IMR-90 (cell line): ENCODE measurements at places on chromosomes 12 and 14.

DNA sequence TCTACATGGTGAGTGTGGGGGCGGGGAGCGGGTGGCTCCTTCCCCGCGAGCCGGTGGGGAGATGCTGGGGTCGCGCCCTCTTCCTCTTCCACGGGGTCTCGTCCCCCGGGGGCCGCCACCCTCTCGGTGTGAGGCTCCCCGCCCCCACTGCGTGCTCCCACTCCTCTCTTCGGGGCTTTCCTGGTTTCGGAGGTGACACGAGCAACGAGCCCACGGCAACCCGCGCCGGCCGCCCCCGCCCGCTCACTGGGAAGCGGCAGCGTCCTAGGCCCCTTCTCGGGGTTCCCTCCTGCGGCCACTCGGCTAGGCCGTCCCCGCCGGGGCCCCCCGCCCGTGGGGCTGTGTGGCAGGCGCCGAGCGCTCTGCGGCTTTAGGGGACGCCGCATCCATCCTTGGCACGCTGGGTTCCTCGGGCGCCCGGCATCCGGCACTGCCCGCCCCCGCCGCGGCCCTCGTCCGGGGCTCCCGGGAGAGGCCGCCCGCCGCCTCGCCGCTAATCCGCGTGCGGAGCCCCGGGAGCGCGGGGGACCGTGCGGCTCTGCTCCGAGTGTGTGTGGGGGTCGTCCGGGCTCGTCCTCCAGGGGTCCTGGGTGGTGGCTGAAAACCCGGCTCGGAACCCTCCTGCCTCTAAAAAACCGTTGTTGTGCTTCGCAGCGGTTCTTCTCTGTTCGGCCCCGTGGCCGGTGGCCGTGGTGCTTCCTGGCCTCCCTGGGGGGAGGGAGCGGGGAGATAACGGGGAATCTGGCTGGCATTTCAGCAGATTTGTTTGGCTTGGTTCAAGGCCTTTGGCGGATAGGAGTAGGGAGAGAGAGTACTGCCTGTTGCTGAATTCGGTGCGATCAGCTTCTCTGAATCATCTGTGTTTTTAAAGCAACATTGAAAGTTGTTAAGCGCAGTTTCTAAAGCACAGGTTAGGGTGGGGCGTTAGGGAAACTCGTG, 1.0 kb downstream of the PCNX1 start:
- peak; percentile 69 for DNase-seq

DNA sequence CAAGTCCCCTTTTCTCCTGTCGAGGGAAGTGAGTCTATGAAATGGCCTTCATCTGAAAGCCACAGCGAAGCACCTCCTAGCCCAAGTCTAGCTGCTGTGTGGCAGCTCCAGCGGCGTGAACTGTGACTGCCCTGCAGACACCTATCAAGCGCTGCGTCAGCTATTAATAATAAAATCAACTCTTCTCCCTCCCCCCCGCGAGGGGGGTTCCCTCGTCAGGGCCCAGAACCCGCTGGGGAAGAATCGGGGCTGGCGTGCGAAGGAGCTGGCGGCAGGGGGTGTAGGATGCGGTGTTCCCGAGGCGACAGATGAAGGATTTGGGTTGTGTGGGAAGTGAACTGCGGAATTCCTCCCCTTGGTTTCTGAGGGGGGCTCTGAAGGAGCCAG, 662 bp upstream of the ATP2A2 start:
- DNase-seq = peak; percentile 33

DNA sequence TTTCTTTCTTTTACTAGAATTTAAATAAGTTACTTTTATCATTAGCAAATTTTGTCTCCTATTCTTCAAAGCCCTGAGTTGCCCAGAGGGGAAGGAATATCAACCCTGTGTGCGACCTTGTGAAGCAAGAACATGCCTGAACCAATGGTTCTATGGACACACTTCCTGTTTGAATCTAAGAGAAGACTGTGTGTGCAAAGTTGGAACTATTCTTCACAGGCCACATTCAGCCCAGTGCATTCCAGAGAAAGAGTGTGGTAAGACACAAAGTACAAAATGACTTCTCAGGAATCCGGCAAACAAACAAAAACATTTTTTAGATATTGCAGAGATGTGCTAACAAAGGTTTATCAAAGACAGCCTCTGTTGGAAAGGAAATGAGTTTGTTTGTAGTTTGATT, 90.8 kb upstream of the PTPRQ start:
- DNase-seq = peak; percentile 22

- no peak for DNase-seq
These were observed 787.2 kb downstream of the GALC start for GRCh38 chr14:87205811-87206210.

DNA sequence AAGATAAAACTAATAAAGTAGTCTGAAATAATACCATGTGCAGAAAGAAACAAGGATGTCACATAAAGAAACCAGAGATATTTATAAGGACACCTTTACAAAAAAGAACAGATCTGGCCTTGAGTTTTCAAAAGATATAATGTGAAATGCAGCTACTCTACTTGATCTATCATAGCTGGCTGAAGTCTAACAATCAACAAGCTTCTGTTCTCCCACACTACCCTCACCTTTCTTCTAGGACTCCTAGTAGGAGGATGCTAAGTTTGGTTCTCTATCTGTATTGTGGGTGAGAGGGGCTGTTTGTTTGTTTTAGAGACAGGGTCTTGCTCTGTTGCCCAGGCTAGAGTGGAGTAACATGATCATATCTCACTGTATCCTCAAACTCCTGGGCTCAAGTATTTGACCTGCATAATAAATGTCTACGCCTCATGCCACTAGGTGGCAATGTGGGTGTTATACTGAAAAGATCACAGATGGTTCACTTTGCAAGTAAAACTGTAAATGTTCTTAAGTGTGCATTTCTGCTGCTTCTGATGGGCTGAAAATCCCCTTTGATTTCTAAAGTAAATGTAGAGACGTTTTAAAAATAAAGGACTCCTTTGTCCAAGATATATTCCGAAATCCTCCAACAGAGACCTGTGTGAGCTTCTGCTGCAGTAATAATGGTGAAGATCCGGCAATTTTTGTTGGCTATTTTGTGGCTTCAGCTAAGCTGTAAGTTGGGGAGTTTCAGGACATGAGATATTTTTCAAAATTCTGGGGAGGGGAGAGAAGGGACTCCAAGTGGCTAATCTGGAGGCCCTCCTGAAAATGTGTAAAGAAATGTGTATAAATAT, 269.3 kb downstream of the DAD1 start:
- peak; percentile 61 for DNase-seq

- DNase-seq = no peak
These were observed 237.6 kb downstream of the SLC2A13 start for GRCh38 chr12:39868328-39868725.

GRCh38 chr12:6618483-6619225, 11.5 kb upstream of the CHD4 start:
- no peak for DNase-seq

- no peak for DNase-seq
These were observed 84.7 kb upstream of the PAWR start for GRCh38 chr12:79775355-79776027.
